ENCODE measurements at places on chromosomes 16 and 17.
A peak's percentile ranks its signal among the peaks of the same experiment; 100 is the strongest.

GRCh38 chr16:59148056-59148768, 414.1 kb upstream of the GOT2 start:
- no peak for DNase-seq

DNA sequence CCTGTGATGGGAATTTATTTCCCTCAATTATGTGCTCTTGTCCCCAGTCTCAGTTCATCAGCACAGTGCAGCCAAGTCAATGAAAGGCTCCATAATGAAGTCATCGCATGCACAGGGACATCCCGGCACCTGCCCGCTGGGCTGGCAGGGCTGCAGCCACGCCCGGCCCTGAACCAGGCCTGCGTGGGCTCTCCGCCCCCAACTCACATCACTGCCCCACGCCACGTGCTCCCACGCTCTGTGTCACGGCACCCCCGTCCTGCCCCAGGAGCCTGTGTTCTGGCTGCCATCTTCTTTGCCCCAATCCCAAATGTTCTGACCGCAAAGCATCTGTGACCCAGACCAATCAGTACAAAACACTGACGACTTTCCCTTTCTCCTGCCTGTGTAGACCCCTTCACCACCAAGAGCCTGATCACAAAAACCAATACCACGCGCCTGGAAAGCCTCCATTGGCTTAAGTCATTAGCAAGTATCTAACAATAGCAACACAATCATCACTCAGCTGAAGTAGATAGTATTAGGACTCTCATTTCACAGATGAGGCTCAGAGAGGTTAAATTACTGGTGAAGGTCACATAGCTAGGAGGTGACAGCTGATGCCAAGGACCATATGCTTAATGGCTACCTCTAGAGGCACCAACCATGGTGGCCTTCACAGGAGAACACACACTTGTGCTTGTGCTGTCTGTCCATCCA, 202.5 kb downstream of the ZFHX3 start:
- DNase-seq, result no peak

DNA sequence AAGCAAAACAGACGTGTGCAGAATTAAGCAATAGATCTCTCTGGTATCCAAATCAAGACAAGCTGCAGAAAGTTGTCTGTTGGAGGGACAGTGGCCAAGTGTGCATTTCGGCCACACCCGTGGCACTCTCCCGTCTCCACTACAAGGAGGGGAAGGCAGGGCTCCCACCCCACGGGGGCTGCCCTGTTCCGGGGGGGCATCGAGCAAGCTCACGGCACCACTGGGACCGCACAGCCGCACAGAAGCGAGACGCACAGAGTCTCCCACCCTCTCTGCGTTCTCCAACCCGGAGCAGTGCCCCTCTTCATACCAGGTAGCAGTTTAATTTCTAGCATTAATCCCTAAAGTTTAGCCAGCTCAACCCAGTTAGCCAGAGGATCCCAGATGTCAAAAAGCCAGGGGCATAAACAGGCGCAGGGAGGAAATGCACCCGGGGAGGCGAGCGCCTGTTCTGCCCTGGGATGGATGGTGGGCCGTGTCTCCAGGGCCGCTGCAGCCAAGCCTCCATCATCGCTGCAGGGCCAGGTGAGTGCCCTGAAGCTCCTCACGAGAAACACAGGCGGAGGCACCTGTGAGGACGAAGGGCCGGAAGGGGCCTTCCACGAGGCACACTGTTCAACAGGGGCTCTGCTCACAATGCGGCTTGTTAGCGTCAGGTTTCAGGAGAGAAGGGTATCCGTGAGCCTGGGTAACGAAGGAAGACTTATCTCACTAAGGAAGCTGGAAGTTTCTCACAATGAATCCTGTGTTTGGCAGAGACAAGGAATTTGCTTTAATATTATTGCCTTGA, 42.1 kb upstream of the METRNL start:
- no peak for DNase-seq

- DNase-seq, result no peak
Observed at GRCh38 chr16:19745286-19746010, 27.4 kb downstream of the IQCK start.

DNA sequence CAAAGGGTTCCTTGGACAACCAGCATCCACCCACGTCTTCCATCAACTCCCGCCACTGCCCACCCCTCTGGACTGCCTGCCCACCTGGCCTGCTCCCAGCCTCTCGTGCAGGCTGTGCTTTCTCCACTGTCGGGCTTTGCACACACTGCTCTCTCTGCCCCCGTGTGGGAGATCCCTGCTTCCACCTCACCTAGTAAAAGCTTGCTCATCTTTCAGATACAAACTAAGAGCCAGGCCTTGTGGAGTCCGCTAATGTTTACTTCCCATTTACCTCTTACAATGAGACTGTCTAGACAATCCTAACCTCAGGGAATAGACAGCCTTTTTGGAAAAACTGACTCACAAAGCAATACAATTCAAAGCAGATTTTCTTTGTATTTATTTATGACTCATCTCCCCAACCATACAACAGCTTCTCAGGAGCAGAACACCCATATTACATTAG, 67.6 kb downstream of the USP31 start:
- no peak for DNase-seq

- DNase-seq, result no peak
Observed at GRCh38 chr16:468068-468821, 42.8 kb downstream of the RAB11FIP3 start.

- no peak for DNase-seq
Observed at GRCh38 chr16:4928227-4928626, 8.7 kb downstream of the PPL start.

DNA sequence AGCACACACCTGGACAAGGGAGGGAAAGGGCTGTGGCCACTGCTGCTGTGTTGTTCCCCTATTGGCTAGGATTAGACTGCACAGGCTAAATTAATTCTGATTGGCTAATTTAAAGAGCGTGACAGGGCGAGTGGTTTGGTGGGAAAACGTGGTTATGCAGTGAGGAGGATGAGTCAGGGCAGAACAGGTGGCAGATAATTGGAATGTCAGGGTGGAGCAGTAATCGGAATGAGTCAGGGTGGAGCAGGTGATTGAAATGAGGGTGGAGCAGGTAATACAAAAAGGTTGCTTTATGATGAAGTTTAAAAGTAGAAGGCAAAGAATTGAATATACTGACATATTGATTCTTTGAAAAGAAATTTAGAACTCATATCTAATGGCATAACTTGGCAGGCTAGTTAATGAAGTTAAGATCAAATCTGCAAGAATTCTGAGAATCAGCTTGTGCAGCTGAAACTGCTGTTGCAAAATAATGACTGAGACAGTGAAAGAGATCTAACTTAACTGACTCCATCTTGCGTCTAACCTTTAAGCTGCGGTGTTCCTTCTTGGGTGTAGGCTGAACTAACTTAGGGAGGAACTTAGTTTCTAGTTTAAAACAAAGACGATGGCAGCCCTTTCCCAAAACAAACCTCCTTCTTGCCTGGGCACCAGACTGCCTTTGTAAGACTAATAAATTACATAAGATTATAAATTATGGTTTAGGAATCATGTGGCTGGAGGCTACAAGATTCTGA, 174.3 kb downstream of the UTP18 start:
- no peak for DNase-seq

- DNase-seq, result peak; percentile 10
Observed at GRCh38 chr17:19645734-19646201, 2.8 kb upstream of the ALDH3A2 start.

DNA sequence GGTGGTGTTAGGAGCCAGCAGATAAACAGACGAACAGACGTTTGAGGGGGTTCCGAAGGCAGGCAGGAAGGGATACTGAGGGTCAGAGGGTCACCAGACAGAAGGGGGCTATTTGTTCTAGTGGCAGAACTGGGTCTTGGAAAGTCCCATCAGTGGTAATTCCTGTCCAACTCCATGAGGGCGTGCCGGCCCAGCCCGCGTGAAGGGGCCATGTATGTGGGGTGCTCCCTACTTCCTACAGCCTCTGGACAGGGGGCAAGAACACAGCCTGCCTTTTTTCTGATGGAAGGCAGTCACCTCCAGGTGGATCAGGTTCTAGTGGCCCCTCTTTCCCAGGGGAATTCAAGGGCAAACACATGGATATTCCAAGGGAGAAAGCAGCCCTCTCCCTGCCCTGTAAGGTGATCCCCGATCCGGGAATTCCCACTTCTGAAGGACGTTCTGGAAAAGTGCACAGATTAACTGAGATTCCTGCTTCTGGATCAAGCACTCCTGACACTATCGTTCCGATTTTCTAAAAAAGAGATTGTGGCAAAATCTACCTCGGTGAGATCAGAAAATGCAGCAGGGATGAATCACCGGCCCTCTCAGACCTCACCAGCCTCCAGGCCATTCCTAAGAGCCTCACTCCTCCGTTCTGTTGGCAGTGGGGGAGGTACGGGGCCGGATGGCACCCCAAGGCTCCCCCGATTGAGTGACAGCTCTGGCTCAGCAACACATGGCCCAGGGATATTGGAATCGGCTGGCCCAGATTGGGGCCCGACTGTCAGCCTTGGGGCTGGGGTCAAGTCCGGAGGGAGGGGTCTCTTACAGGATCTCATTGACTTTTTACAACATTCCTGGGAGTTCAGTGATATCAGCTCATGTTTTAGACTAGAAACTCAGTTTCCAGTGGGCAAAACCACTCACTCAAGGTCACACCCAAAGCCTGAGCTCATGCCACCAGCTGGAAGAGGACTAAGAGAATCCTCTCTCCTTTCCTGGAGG, 12.4 kb downstream of the STX1B start:
- no peak for DNase-seq

All from substantia nigra (tissue), 51 donors.